ENCODE measurements at places on chromosomes 1 and 21.

DNA sequence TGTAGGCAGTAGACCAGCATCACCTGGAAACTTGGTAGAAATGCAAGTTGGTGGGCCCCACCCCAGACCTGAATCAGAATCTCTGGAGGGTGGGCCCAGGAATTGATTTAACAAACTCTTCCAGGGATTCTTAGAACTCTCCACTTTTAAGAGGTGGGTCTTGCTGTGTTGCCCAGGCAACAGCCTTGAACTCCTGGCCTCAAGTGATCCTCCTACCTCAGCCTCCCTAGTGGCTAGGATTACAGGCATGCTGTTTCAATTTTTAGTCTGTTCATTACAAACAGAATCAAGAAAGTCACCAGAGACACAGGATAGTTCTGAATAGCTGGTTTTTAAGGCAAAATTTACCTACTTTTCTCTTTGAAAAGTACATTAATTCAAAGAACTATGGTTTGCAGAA lies 31.2 kb downstream of the NCF2 start:
- DNase-seq, result no peak

DNA sequence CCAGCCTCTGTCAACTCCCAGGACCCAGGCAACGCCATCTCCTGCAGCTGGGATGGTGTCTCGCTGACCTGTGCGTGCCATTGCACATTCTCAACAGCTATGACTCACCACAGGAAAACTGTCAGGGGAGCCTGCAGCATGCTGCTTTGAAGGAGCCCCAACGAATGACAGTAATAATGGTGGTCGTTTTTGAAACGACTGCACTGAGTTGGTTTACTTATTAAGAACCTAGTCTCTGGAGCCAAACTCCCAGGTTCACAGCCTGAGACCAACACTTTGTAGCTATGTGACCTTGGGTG lies 21.6 kb downstream of the TCEA3 start:
- DNase-seq, result no peak

GRCh38 chr1:175499595-175500382 lies 243.6 kb downstream of the TNR start:
- DNase-seq, result no peak

DNA sequence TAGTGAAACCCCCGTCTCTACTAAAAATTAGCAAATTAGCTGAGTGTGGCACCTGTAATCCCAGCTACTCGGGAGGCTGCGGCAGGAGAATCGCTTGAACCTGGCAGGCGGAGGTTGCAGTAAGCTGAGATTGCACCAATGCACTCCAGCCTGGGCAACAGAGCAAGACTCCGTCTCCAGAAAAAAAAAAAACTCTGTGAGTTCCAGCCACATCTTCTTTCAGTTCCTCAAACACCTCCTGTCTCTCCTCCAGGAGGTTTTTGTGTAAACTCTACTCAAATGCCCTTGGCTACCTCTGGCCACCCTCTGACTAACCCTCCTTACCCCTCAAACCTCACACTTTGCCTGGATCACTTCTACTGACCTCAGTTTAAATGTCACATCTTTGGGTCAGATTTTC lies 38.1 kb downstream of the RCSD1 start:
- no peak for DNase-seq

Measured in eye (tissue), 1 donor.